ENCODE measurements at places on chromosomes 2 and 18.

DNA sequence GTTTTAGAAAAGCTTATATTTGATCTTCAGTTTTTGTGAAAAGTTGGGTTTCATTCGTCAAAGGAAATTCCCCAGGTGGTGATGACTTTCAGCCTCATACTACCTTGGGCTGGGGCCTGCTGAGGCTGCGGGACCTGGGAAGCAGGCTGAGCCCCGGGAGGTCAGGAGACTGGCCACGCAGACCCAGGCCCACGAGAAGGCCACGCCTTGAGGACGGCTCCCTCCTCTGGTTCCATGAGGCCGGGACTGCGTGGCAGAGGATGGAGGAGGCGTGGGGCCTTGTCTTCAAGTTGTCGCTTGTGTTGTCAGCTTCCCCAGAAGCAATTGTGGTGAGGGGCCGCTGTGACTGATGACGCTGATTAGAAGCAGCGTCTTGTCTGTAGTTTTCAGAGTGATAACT lies 11.8 kb downstream of the CNDP2 start:
- H3K4me3 ChIP-seq, result no peak overlapping the region
- no peaks in the 10 kb centered on the region for H3K27me3 ChIP-seq
- no peaks in the 10 kb centered on the region for H3K4me1 ChIP-seq
- H3K27ac ChIP-seq, result no peak overlapping the region
- no peak for DNase-seq

- no peaks in the 10 kb centered on the region for H3K27me3 ChIP-seq
- no peak for DNase-seq
- H3K4me3 ChIP-seq, result no peak overlapping the region
- H3K27ac ChIP-seq, result no peak overlapping the region
- H3K4me1 ChIP-seq, result no peaks in the 10 kb centered on the region
- H3K36me3 ChIP-seq, result no peaks in the 10 kb centered on the region
Observed at GRCh38 chr2:141306368-141306767, 824.4 kb downstream of the LRP1B start.

DNA sequence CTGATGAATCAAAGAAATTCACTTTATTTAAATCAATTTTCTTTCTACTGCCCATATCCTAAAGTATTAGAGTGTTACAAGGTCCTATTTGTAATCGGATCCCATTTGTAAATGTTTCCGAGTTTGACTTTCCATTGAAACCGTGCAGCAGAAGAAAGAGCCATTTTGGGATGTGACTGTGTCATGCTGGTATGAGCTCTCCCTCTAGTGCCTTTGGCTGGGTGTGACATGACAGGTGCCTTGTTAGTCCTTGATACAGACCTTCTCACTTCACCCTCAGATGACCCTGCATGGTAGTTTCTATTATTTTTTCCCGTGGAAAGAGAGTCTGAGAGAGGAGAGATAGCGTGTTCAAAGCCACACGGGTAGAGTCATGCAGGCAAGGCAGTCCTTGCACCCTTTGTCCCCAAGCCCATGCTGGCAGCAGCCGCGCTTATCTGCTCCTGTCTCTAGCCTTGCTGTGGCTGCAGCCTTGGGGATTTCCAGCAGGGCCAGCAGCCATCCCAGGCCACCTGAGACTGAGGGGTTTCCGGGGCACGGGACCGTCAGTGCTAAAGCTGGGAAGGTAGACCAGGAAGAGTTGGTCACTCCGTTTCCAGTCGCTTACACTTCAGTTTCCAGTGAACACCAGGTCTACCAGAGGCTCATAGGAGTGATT lies 21.4 kb downstream of the CHMP1B start:
- H3K27ac ChIP-seq, result no peak overlapping the region
- H3K4me1 ChIP-seq, result no peaks in the 10 kb centered on the region
- H3K4me3 ChIP-seq, result no peak overlapping the region
- DNase-seq, result no peak
- H3K27me3 ChIP-seq, result no peaks in the 10 kb centered on the region
- no peaks in the 10 kb centered on the region for H3K36me3 ChIP-seq

DNA sequence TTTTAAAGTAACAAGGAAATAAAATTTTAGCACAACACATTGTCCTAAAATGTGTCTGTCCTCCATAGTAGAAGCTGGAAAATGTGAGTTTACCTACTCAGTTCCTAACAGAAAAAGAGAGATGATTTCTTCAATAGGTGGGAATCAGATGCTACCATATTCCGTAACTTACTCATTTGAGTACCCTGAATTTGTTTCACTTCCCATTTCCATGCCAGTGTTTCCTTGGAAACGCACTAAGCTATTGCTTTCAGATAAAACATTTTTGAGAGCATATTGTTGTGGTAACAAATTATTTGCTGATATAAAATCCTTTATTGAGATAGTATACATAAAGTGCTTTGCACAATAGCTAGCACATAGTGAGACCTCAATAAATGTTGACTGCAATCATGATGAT lies 137.5 kb upstream of the BARD1 start:
- no peak for DNase-seq
- H3K4me3 ChIP-seq, result no peak overlapping the region
- H3K27me3 ChIP-seq, result no peaks in the 10 kb centered on the region

GRCh38 chr2:50712569-50712968 lies 319.4 kb downstream of the NRXN1 start:
- no peaks in the 10 kb centered on the region for H3K36me3 ChIP-seq
- H3K27ac ChIP-seq, result no peak overlapping the region
- no peak overlapping the region for H3K4me3 ChIP-seq
- H3K4me1 ChIP-seq, result no peaks in the 10 kb centered on the region

- no peaks in the 10 kb centered on the region for H3K27me3 ChIP-seq
- no peak overlapping the region for H3K4me3 ChIP-seq
- H3K27ac ChIP-seq, result no peak overlapping the region
Observed at GRCh38 chr2:64393383-64394010, 60.5 kb upstream of the LGALSL start.

GRCh38 chr2:17251171-17251570 lies 267.1 kb downstream of the RAD51AP2 start:
- H3K4me3 ChIP-seq, result no peak overlapping the region
- H3K4me1 ChIP-seq, result no peaks in the 10 kb centered on the region
- H3K36me3 ChIP-seq, result no peaks in the 10 kb centered on the region
- no peak overlapping the region for H3K27ac ChIP-seq

- no peak overlapping the region for H3K27ac ChIP-seq
- no peaks in the 10 kb centered on the region for H3K4me1 ChIP-seq
- no peak overlapping the region for H3K4me3 ChIP-seq
- no peak for DNase-seq
- no peaks in the 10 kb centered on the region for H3K36me3 ChIP-seq
Observed at GRCh38 chr2:15752552-15753232, 161.0 kb downstream of the DDX1 start.

DNA sequence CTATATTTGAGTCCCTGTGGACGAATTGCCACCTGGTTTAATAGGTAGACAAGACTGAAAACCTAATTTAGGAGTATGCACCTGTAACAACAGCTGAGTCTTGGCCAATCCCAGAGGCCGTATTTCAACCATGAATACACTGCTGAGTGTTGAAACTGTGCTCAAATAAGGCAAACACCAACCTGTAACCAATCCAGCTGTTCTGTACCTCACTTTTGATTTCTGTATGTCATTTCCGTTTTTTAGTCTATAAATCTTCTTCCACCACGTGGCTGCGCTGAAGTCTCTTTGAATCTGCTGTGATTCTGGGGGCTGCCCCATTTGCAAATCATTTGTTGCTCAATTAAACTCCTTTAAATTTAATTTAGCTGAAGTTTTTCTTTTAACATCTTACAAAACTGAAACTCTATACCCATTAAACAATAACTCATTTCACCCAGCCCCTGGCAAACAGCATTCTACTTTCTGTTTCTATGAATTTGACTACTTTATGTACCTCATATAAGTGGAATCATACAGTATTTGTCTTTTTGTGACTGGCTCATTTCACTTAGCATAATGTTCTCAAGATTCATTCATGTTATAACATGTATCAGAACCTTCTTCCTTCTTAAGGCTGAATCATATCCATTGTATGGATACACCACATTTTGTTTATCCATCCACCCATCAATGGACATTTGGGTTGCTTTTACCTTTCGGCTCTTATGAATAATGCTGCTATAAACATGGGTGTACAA lies 7.5 kb upstream of the YPEL5 start:
- no peaks in the 10 kb centered on the region for H3K4me1 ChIP-seq
- no peaks in the 10 kb centered on the region for H3K36me3 ChIP-seq
- no peaks in the 10 kb centered on the region for H3K27me3 ChIP-seq
- no peak overlapping the region for H3K27ac ChIP-seq
- DNase-seq, result no peak
- H3K4me3 ChIP-seq, result no peak overlapping the region

DNA sequence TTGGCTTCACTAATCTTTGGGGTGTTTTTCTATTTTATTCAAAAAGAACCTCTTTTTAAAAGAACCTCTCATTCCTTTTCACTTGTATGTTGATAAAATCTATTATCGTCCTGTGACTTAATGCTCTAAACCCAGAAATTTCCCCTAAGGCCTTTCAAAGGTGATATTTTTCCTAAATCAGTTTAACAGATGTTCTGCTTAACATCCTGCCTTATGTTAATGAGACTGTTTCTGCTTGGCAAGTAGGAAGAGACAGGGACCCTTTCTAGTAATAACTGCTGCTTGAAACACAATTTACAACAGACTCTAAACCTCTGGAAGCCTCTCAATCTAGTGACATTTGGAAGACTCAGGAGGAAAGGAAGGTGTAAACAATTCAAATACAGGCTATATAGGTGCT lies 128.8 kb downstream of the KCNJ3 start:
- no peaks in the 10 kb centered on the region for H3K27me3 ChIP-seq
- no peak overlapping the region for H3K27ac ChIP-seq
- DNase-seq, result no peak
- no peaks in the 10 kb centered on the region for H3K36me3 ChIP-seq

DNA sequence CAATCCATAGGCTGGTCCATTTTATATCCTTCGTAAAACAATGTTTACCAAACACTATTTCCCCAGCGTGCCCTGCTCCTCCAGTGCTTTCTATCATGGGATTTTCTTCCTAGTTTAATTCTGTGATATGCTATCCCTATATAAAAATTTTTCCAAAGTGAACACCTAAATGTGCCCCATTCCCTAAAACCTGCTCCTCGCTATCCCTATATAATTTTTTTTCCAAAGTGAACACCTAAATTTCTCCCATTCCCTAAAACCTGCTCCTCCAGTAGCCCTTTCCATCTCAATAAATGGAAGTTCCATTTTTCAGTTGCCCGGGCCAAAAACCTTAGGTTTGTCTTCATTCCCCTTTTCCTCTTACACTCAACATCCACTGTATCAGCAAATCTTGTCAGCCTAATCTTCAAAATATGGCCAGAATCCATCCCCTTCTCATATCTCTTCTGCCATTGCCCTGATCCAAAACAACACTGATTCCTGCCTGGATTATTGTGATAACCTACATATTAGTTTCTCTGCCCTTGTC lies 26.1 kb downstream of the APOB start:
- no peaks in the 10 kb centered on the region for H3K4me1 ChIP-seq
- no peak overlapping the region for H3K4me3 ChIP-seq
- no peak overlapping the region for H3K27ac ChIP-seq
- no peaks in the 10 kb centered on the region for H3K36me3 ChIP-seq

- no peak overlapping the region for H3K4me3 ChIP-seq
- H3K4me1 ChIP-seq, result peaks cover 64% of the 10 kb centered on the region
- H3K27ac ChIP-seq, result no peak overlapping the region
Observed at GRCh38 chr2:98713332-98714015, 17.5 kb downstream of the MGAT4A start.

- no peaks in the 10 kb centered on the region for H3K36me3 ChIP-seq
- no peaks in the 10 kb centered on the region for H3K4me1 ChIP-seq
- no peak overlapping the region for H3K4me3 ChIP-seq
- DNase-seq, result no peak
- H3K27me3 ChIP-seq, result no peaks in the 10 kb centered on the region
Observed at GRCh38 chr18:55433648-55434047, 154.3 kb downstream of the TCF4 start.

DNA sequence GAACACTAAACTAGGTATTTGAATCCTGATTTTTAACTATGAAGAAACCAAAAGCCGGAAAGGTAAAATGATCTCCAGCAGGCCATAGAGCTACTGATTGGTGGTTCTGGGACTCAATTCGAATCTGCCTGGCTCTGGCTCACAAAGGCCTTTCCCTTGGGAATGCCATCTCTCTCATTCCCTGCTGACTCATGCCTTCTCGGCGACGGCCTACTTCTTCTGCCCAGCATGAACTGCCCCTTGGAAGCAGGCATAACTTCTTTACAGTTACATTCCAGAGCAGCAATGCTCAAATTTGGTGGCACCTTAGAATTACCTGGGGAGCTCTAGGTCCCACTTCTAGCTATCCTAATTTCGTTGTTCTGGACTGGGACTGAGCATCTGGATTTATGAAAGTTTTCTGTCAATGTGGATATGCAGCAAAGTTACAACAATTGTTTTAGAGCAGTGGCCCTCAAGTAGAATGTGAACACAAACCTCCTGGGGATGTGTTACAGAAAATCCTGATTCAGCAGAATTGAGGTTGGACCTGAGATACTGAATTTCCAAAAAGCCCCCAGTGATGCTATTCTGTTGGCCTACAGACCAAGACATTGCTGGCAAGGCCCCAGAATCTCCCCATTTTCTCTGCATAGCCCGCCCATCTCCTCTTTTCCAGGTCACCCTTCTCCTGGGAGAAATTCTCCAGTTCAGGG lies 261.1 kb downstream of the CNTNAP5 start:
- H3K4me3 ChIP-seq, result no peak overlapping the region
- no peak for DNase-seq
- no peaks in the 10 kb centered on the region for H3K4me1 ChIP-seq
- H3K27ac ChIP-seq, result no peak overlapping the region
- no peaks in the 10 kb centered on the region for H3K36me3 ChIP-seq
- no peaks in the 10 kb centered on the region for H3K27me3 ChIP-seq

DNA sequence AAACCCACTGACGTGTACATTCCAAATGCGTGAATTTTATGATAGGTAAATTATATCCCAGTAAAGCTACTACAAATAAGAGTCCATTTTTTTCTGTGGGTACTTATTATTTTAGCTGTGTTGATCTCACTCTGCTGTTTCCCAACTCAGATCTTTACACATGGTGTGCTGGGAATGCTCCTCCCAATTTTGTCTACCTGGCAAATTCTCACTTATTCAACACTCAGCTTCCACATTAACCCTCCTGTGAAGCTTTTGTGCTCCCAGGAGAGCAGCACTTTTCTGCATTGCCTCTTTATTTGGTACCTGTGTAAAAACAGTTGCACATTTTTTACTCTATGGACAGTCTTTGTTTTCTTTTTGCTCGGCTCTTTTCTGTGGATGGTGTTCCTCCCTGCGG lies 38.6 kb upstream of the ATP5MC3 start:
- H3K36me3 ChIP-seq, result no peaks in the 10 kb centered on the region
- no peak overlapping the region for H3K27ac ChIP-seq
- DNase-seq, result no peak
- H3K4me1 ChIP-seq, result no peaks in the 10 kb centered on the region
- H3K4me3 ChIP-seq, result no peak overlapping the region

- H3K4me3 ChIP-seq, result no peak overlapping the region
- no peaks in the 10 kb centered on the region for H3K27me3 ChIP-seq
- no peaks in the 10 kb centered on the region for H3K36me3 ChIP-seq
- DNase-seq, result no peak
- H3K27ac ChIP-seq, result no peak overlapping the region
Observed at GRCh38 chr2:61710711-61711110, 143.1 kb downstream of the FAM161A start.

- no peaks in the 10 kb centered on the region for H3K27me3 ChIP-seq
- H3K4me3 ChIP-seq, result no peak overlapping the region
- no peak overlapping the region for H3K27ac ChIP-seq
- H3K4me1 ChIP-seq, result no peaks in the 10 kb centered on the region
- H3K36me3 ChIP-seq, result no peaks in the 10 kb centered on the region
Observed at GRCh38 chr18:5646739-5647138, 102.9 kb upstream of the EPB41L3 start.

- H3K27ac ChIP-seq, result no peak overlapping the region
- H3K27me3 ChIP-seq, result no peaks in the 10 kb centered on the region
- H3K36me3 ChIP-seq, result no peaks in the 10 kb centered on the region
- no peaks in the 10 kb centered on the region for H3K4me1 ChIP-seq
Observed at GRCh38 chr2:173590276-173590861, 235.7 kb downstream of the CDCA7 start.

Data from effector memory CD4-positive, alpha-beta T cell (primary cell).